Inflammatory macrophage (primary cell): ENCODE measurements at places on chromosomes 4 and X.

DNA sequence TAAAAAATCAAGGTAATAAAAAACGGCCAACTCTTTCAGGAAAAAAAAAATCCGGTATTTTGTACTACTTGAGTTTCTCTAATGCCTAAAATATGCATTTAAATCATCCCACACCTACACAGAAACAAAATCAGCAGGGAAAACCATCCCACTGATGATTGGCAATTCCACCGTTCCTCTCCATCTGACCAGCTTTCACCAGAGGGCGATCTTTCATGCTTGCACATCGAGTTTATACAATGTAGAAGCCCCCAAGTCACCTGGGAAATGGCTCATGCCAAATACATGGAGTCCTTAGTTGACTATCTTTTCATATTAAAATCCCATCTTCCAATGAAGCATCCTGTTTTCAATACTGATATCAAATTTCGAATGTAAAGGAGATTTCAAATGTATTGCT is 69.2 kb downstream of the PTCHD1 start:
- no peak for DNase-seq

DNA sequence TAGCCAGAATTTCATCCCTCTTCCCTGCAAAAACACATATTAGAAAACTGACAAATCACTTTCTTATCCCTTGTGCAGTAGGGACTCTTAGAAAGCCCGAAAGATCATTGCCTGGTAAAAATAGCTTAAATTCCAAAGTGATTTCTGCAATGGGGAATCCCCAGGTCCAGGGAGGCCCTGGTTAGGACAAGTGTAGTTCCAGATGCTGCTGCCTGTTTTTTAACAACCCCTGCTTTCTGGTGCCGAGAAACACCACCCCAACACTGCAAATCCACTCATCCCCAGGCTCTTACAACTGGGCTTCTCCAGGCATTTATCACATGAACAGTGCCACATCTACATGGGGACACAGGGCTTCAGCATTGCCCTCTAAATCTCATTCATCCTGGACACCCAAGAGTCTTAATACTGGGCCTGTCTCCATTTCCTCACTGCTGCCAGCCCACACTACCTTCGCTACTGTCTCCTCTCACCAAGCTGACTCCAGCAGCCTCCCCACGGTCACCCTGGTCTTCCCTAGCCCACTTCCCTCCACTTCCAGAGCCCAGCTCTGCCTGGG is 112.2 kb upstream of the PSAPL1 start:
- DNase-seq, result no peak

DNA sequence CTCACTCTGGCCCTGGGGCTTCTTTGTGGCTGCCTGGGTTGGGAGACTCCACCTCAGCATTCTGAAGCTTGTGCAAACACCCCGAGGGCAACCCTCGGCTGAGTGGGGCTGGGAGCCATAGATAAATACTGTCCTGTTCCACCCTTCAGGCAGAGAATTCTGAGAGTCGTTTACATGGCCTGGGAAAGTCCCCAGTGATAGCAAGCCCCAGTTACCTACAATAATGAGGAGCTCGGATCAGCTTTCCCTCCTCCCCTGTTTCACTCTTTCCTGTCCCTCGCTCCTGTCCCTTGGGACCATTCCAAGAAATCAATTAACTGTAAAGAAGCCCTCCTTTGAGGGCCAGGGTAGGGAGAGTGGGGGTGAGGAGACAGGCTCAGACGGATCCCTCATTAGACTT is 31.6 kb upstream of the DDX3X start:
- no peak for DNase-seq

- no peak for DNase-seq
Observed at GRCh38 chr4:93779228-93779627, 49.3 kb upstream of the ATOH1 start.

- no peak for DNase-seq
Observed at GRCh38 chrX:54357414-54358377, at the start of gene WNK3. Gene WNK3, minus strand, starts transcription at chrX:54358046.

- DNase-seq, result no peak
Observed at GRCh38 chr4:38130884-38131283, 170.7 kb downstream of the PTTG2 start.

- DNase-seq, result no peak
Observed at GRCh38 chrX:70268034-70268433, at the start of gene ARR3. Gene ARR3, plus strand, starts transcription at chrX:70268334. Its CDS starts 1,052 bp downstream, at chrX:70269386.

GRCh38 chrX:74160816-74161215 is 143.2 kb upstream of the ZCCHC13 start:
- DNase-seq, result no peak

DNA sequence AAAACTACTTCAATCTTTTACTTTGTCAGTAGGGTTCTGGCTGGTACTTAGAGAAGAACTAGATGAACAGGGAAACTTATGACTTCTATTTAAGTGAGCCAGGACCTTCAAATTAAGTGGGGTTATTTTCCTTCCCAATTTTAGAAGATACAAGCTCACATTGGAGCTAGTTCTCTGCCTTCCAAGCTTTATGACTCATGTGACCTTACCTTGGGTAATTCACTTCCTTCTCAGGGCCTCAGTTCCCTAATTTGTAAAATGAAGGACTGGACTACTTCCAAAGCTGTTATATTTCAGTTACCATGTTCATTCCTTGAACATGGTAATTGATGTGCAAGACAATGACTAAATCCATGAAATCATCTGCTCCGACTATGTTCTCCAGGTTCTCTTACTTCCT is 32.0 kb upstream of the DCX start:
- DNase-seq, result peak; percentile 44

DNA sequence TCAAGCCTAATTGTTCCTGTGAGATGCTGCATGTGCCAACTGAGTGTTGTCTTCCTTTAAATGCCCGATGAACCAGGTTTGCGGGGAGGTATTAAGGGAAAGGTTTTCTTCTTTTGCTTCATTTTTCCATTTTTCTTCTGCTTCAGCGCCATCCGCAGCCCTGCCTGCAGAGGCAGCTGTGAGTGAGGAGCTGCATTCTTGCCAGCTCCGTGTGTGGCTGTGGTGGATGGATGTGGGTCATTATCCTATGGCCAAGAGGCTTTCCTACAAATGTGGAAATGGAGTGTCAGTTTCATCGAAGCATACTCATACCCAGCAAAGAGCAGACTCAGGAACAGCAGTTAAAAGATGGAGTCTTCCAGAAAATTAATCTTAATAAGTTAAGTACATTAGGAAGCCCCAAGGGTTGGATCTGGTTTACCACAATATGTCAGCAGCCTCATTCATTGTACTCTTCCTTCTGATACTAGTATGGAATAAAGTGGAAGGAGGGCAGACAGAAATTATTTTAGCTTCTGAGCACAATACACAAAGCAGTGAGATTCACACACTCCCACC is 37.6 kb downstream of the TNIP3 start:
- DNase-seq, result no peak

GRCh38 chr4:84683064-84683850 is 100.3 kb downstream of the CDS1 start:
- peak; percentile 81 for DNase-seq

DNA sequence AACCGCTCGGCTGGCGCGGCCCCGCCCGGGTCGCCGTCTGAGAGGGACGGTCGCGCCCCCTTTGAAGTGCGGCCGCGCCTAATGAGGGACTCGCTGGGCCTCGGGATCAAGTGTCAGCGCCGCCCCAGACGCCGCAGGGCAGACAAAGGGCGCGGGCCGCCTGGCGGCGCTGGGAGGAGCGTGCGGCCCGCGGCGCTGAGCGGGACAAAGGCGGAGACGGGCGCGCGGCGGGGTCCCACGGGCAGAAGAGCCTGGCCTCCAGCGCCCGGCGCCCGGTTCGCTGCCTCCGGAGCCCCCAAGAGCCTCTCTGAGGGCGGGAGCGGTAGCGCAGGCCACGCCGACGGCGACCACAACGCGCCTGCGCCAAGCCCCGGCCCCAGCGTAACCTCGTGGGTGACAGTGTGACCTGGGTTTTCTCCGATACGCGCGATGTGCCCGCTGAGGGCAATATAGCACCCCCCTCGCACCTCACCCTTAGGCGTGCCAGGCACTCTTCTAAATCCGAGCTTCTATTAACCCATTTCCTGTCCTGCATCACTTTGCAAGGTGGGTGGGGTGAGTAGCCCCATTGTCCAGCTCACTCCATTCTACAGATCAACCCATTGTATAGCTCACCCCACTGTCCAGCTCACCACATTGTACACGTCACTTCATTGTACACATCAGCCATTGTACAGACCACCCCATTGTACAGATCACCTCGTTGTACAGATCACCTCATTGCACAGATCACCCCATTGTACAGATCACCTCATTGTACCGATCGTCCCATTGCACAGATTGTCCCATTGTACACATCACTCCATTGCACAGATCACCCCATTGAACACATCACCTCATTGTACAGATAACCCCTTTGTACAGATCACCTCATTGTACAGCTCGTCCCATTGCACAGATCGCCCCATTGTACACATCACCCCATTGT is 33.7 kb upstream of the STX18 start:
- peak; percentile 36 for DNase-seq

DNA sequence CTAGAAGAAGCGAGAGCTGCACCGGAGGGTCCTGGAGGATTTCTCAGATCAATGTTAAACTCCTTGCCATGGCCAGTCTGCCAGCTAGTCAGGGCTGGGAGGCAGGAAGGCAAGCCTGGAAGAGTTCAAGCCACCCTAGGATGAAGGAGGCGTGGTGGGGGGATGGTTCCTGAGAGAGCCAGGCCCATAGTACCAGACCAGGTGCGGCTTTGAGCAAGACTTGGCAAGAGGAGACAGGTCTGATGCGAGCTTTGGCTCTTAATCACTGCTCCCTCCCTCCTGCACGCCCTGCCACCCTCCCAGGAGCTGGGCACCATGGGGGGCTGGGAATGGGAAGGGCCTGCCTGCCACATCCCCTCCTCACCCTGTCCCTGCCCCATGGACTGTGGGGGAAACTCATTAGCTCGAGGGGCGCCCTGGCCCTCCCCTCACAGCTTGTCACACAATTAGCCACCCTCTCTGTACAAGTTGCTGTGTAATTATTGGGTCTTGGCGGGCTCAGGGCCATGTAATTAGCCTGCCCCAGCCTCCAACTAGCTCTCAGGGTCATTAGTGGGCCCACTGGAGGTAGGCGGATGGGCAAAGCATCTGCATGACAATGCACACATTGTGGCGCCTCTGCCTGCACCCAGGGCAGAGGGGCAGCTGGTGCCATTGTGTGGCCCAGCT is 50.3 kb downstream of the EFNB1 start:
- no peak for DNase-seq

- DNase-seq, result no peak
Observed at GRCh38 chr4:133152831-133153481, 3.9 kb downstream of the PCDH10 start.

GRCh38 chr4:126604268-126604867 is 1028.4 kb upstream of the INTU start:
- no peak for DNase-seq

DNA sequence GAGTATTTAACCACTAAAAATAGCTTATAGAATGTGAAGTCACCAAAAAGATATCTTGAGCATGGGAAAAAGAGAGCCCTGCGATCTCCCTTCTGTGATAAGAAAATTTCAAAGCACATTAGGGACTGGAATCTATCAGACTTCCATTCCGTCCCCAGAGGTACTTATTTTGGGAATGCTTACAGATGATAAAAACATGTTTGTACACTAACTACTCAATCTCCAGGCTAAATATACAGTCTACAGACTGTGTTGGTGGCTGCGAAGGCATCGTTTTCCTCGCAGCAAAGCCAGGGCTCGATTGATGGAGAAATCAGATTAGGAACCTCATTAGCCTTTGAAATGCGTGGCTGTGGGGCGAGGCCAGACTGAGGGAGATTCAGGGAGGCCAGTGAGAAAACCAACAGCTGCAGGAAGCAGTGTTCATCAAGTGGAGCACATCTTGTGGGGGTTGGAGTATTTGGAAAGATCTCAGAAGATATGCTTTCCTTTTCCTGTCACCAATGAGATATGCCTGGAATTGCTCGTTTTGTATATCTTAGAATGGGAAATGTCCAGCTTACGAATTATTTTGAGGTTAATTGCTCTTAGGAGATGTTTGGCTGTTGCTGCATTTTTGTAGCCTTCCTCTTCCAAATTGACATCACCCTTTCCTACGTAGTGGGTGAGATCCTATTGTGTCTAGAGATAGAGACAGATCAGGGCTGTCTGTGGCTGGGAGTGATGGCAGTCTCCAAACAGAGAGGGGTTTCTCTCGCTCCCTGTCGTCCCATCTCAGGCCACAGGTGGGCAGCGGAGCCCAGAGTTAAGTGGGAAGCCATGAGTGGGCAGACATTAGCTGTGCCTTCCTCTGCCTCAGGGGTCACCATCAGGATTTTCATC is 224.9 kb upstream of the FAT1 start:
- DNase-seq, result no peak

GRCh38 chrX:112913807-112914206 is 73.2 kb upstream of the AMOT start:
- DNase-seq, result no peak

DNA sequence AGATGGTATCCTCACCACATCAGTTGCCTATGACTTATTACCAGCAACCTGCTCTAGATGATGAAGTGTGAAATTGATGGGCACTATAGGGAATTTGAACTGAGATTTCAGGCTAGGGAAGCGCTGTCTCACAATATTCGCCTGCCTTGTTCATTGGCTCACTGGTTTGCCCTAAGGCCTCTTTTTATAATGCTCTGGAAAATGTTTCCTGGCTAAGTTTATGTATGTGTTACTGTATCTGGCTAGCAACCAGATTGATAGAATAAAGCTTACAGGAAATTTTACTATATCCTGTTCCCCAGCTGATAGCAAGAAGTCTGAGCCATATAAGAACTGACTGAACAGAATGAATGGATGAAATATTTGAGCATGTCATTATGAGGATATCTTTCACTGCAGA is 71.6 kb downstream of the GSTCD start:
- no peak for DNase-seq

DNA sequence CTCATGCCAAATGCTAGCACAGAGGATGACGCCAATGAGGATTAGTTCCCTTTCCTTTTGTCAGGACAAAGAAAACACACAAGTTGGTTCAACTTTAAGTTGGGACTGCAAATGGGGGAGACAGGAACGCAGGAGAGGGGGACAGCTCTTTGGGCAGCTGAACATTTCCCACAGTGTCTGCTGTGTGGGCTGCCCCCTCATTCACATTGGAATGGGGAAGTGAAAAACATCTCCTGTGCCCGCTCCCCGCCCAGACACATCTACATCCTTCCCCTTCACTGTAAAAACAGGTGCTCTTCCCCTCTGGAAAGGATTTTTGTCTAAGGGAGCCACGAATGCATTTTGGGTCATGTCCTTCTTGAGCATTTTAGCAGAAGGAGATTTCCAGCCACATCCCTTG is 44.5 kb upstream of the TBC1D9 start:
- peak; percentile 47 for DNase-seq

GRCh38 chr4:118846979-118847378 is 11.1 kb upstream of the SEC24D start:
- no peak for DNase-seq

- DNase-seq, result no peak
Observed at GRCh38 chr4:176376032-176376614, 56.4 kb downstream of the SPCS3 start.

DNA sequence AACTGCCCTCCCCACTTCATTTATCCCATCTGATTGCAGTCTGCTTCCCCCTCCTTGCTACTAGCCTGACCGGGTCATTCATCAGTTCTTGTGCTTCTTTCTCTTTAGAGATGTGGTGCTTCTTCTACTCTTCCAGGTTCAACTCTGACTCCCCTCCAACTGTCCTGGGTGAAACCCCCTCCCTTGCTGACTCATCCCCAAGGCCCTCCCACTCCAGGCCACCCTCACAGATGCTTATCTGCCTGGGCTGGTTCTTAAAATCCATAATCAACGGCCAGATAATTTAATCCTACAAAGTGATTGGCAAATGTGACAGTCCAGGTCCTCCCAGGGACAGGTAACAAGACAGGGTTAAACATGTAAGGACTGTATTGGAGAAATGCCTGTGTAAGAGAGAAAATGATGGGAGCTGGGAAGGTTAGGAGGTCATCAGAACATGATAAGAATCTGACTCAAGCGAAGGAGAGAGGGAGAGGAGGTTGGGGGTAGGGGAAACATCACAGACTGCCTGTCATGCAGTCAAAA is 182.8 kb upstream of the C1QTNF7 start:
- DNase-seq, result no peak
